ENCODE measurements at places on chromosomes 12 and 14. TPM values are rescaled to one million over a fixed set of nuclear protein-coding genes. Genes with fewer than 3 reads are reported as not detected.

TTC9 gene
- not detected for total RNA-seq

WNT1 gene
- total RNA-seq, result not detected

FSCB gene
- not detected for total RNA-seq

BATF gene
- 3.9 TPM for total RNA-seq

CARMIL3 gene
- total RNA-seq, result under 0.01 TPM

POTEG gene
- 0.29 TPM for total RNA-seq

MAP3K9 gene
- 1.1 TPM for total RNA-seq

SLC5A8 gene
- not detected for total RNA-seq
